ENCODE measurements at places on chromosomes 2 and 18.

DNA sequence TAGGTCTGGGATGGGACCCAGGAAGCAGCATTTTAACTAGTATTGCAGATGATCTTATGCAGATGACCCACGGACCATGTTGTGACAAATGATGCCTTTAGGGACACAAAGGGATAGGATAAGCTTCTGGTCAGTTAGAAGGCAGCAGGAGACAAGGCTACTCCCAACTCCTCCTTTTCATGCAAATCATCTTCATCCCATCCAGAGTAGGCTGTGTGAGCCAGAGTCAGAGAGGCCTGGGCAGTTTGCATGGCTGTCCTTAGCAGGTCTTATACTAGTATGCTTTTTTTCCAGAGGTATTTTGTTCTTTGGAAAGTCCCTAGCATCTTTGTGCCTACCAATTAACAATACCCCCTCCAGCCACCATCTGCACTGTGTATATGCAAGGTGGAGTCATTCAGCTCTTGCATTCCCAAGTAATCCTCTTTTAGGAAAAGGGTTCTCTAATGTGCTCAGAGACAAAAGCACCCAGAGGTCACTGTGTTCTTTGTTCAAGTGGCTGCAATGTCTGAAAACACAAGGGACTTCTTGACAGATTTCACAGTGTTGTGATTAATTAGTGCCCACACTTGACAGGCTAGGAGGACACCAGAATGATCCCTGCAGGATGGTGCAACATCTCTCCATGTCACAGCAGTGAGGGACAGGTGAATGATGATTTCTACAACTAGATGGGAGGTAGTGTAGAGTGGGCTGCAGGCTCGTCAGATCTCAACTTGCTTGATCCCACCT, 225.8 kb downstream of the NCKAP5 start:
- no peak for DNase-seq

DNA sequence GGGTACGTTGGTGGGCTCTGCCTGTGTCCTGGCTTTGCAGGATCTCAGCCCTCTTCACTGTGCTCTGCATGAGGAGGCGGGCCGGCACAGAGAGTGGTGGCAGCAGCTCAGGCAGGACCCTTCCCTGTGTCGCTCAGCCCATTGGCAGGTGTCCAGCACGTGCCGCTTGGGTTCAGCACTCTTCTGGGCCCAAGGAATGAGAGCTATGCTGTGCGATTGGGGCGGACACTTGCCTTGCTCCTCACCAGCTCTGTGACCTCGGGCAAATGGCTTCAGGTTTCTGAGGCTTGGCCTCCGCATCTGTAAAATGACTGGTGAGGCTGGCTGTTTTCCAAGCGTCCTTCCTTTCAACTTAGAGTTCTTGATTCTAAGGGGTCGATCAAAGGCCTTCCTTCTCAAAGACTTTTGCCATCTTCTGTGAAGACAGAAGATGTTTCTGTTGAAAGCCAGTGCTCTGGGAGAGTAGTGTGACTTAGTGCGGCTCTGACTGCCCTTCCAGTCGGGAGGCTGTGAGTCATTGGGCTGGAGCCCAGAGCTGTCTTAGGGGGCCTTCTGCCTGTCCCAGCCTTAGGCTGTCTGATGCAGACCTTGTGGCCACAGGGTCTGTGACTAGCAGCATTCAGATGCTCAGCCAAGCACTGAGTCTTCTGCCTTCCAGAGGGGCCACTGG, 35.6 kb downstream of the GLI2 start:
- DNase-seq, result peak; percentile 13

- no peak for DNase-seq
Observed at GRCh38 chr2:89831641-89832498, 1140.4 kb downstream of the RPIA start.

GRCh38 chr2:237864940-237865622, 5.7 kb downstream of the RAMP1 start:
- DNase-seq, result no peak

DNA sequence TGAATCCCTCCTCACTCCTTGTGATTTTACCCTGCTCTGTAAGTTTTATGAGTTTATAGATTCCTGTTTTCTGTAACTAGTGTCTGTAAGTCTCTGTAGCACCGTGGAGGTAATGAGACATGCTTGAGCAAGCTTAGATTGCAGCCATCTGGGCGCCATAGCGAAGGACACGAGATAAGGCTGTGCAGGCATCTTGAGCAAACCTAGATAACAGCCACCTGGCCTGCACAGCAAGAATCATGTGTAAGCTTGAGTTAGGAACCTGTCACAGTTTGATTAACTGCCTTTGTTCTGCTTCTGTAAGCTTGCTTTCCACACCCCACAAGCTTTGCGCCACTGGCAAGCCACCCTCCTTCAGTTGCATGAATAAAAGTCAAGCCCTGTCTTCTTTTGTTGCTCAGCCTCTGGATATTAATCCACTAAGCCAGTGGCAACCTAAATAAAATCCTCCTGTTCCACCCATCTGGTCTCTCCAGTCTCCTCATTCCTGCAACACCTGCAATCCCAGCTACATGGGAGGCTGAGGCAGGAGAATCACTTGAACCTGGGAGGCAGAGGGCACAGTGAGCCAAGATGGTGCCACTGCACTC, 270.6 kb upstream of the RGPD4 start:
- DNase-seq, result no peak

DNA sequence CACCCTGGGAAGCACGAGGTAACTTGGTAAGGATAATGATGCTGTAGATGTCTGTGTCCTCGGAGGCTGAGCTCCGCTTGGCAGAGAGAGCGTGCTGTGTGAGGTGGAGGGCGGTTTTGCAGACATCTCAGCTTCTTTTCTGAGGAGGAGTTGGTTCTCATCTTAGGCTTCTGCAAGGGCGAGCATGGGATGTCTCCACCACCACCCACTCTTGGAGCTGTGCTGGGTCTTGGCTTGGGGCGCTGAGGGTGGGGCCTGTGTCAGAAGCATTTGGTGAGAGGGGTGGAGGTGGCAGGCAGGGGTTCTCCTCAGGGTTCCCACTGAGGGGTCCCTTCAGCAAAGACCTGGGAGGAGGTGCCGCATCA, 9.2 kb downstream of the OXER1 start:
- DNase-seq, result no peak

DNA sequence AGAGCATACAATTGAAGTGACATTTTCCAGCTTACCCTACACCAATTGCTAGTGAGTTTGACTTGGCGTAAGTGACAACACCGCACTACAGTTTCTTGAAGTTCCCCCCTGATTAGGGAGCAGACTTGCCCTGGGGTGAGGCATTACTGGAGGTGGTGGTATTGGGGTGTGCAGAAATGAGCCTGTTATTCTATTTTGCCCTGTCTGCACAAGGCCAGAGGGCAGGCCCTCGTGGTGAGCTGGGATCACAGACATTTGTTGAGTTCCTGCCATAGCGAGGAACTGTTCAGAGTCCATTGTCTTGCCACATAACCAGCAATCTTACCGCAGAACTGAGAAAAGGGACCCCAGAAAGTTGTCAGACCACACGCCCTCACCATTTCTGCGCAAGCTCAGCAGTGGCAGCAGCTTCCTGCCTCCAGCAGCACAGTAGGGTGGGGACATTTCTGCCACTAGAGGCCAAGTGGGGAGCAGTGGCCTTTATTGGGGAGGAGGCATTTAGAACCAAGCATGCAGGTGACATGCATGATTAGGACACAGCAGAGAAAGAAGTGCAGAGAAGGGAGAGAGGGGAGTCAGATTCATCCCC, 103.6 kb upstream of the BCL2L11 start:
- DNase-seq, result no peak

DNA sequence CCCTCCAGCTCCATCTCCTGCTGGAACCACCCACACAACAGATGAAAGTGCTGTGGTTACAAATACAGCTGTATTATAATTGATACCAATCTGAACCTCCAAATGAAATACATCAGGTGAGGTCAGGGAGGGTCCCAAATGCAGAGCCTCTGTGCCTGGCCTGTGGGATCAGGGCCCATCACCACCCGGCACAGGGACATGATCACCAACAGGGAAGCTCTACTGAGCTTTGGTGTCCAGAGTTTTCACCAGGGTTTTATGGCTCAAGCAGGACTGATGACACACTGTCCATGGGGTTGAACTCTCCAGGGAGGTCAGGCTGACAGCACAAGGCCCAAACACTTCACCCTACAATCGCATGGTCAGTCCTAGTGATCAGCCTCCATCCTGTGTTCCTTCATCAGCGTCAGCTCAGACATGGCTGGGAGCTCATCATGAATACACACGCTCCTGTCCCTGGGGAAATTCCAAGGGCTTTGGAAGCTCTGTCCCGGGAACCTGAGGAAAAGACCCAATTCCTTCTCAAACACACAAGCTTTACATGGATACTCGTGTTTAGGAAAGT, 3.9 kb upstream of the PXDN start:
- no peak for DNase-seq

- no peak for DNase-seq
Observed at GRCh38 chr2:134089454-134089853, 164.4 kb upstream of the MGAT5 start.

DNA sequence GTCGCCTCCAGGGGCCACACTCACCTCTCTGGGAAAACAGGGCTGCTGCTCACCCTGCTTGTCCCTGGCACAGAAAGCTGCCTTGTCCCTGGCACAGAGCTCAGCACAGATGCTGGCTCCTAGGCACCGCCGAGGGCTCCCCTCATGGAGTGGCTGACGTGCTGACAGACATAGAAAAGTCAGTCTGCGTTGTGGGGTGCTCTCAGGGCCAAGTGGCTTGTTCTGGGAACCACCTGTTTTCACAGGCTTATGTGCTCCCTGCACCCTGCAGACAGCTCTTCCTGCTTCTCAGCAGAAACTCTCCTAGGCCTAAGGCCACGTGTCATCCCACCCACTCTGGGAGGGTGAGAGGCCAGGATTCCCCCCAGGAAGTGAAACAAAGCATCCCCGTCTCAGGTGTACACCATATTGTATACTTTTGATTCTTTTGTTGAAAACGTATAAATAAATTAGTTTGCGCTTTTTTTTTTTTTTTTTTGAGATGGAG, 84.7 kb upstream of the TMEM200C start:
- no peak for DNase-seq

DNA sequence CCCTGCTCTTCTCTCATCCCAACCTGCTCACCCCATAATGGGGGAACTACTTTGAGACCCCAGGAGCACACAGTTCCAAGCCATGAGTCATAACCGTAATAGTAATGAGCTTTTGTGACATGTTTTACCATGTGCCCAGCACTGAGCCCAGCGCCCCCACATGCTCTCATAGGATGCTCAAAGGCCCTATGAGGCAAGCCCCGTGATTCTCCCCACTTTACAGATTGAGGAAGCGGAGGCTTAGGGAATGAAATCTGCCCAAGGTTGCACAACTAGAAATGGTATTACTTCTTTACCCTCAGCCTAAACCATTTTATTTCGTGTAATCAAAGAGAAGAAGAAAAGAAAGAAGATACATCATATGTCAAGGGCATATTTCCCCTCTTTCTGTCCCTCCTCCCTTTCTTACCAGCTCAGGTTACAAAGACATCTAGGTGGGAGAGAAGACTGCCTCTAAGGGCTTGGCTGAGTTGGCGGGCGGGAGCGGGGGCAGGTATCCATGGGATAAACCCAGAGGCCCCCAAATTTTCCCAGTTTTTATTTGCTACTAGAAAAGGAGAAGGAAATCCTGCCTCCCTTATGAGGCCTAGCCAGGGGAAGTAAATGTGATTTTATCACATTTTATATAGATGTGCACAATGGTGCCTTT, 24.2 kb downstream of the BCL11A start:
- DNase-seq, result peak; percentile 39

GRCh38 chr2:163397451-163397850, 338.4 kb downstream of the FIGN start:
- DNase-seq, result no peak

- no peak for DNase-seq
Observed at GRCh38 chr2:134774786-134775641, 56.2 kb upstream of the TMEM163 start.

GRCh38 chr2:143284087-143284675, 155.0 kb downstream of the ARHGAP15 start:
- DNase-seq, result peak; percentile 30

DNA sequence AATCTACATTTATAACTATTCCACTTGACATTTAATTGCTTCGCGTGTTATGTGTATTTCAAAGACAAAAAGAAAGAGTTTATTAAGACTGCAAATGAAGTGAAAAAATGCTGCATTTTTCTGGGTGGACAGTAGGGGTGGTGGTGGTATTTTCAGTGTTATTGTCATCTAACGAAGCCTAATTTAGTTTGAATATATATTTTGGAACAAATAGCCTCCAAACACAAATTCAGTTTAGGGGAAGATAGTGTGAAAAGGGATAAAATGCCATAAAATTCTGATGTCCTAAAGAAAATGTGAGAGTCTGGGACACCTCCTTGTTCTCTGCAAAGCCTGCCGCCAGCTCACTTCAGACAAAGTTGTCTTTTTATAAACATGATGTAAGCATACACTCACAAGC, 425.1 kb downstream of the NRXN1 start:
- DNase-seq, result no peak

- no peak for DNase-seq
Observed at GRCh38 chr2:115303-115702, 69.0 kb upstream of the FAM110C start.

DNA sequence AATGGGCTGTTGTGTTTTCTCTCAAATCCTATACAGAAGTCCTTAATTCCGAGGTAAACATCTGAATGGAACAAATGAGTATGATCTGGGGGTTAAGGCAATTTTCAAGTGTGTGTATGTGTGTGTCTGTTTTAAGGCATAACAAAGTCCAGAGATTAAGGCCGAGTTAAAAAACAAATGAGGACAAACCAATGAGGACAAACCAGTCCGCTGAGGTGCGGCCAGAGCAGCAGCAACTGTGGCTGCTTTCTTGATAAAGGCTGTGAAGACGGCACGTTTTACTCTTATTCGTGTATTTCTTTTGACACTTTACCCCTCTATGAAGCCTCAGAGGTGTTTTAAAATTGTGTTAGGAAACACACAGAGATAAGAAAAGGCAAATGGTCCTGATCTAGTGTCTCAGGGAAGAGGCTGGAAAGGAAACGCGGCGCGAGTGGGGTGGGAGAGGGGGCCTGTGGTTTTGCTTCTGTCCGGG, 495 bp upstream of the GULP1 start:
- no peak for DNase-seq

DNA sequence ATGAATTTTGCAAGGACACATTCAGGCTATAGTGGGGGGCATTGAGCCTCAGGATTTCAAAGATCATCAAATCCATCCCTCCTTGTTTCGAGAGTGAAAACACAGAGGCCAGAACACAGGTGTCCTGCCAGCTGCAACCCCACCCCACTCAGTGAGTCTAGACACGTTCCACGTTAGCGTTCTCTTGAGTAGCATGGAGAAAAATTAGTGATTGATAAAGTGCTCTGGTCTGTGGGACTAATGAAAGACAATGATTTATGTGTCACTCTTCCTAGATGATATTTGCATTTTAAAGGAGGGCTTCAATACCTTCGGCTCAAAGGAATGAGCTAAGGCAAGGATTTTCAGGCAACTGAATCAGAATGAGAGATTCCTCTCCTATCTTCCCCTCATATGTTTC, 43.8 kb downstream of the SLC4A3 start:
- no peak for DNase-seq

DNA sequence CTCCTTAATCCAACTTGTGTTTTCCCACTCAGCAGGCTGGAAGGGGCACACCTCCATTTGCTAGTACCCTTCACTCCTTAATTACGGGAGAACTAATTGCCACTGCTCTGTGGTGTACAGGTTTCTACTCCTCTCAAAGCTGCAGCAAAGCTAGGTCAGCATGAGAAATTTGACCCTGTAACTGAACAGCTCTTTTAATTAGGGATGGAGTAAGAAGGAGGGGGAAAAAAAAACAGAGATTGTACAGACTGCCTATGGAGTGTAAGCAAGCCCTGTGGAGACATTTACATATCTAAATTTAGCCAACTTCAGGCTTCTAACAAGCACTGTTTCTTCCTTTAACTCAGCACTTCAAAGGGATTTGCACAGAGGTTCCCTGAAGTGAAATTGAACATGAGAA, 629.7 kb upstream of the SETBP1 start:
- no peak for DNase-seq
